ENCODE measurements at places on chromosomes 3 and 15.

GRCh38 chr3:190746531-190746930 lies 116.0 kb downstream of the GMNC start:
- no peak for DNase-seq

DNA sequence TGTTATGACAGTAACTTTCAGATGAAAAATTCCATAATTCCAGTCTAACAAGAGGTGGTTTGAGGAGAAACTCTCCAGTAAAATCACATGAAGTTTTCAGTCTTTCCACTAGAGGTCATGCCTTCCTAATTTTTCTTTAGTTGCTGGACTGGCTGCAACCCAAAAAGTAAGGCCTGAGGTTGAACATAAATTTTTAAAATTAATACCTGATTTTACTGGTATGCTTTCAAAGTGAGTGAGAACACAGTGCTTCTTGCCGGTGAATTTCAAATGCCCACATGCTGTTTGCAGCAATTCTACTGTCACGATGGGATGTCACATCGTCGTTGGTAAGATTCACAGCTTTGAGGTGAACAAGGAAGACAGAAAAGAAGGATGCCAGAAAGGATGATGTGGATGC lies 89.0 kb upstream of the FGF12 start:
- no peak for DNase-seq

DNA sequence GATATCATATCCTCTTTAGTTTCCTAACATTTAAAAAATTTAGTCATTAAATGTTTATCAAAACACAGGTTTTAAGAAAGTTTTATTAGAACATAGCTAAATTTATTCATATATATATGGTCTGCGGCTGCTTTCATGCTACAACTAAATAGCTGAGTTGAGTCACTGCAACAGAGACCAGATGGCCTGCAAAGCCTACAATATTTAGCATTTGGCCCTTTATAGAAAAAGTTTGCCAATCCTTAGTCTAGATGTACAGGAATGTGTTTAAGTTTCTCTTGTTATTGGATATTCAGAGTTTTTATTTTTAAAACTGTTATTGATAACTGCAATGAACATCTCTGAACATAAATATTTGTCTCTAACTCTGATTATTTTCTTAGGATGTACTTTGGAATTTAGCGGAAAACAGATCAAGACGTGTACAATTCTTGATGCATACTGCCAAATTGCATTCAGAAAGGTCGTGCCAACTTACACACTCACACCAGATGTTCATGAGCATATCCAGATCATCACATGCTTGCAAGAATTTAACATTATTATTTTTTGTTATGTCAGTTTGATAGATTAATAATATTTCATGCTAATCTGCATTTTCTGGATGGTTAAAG lies 157.9 kb downstream of the STAC start:
- DNase-seq: no peak

- DNase-seq: no peak
These were observed 64.8 kb upstream of the HEG1 start for GRCh38 chr3:125120379-125121122.

DNA sequence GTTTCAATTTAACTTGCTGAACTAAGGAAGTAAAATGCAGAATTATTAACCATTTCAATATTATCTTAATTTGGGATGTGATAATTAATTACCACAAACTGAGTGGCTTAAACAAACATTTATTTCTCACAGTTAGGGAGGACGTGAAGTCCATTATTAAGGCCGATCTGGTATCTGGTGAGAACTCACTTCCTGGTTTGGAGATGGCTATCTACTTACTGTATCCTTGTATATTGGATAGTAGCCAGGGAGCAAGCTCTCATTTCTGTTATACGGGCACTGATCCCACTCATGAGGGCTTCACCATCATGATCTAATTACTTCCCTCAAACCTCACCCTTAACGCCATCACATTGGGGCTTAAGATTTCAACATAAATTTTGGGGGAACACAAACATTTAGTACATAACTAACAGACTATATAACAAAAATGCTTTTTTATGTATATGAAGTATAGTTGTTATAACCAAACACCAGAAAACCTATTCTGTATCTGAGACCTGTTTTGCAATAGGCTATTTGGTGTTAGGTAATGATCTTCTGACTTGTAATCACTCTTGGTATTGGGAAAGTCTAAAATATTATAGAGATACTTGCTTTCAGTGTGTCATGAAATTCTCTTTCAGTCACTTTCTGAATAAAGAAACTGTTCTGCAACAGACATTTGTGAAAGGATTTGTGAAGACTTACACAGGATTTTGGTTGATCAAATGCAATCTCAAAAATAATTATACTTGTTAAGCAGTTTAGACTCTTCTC lies 4.7 kb upstream of the KPNA4 start:
- no peak for DNase-seq

DNA sequence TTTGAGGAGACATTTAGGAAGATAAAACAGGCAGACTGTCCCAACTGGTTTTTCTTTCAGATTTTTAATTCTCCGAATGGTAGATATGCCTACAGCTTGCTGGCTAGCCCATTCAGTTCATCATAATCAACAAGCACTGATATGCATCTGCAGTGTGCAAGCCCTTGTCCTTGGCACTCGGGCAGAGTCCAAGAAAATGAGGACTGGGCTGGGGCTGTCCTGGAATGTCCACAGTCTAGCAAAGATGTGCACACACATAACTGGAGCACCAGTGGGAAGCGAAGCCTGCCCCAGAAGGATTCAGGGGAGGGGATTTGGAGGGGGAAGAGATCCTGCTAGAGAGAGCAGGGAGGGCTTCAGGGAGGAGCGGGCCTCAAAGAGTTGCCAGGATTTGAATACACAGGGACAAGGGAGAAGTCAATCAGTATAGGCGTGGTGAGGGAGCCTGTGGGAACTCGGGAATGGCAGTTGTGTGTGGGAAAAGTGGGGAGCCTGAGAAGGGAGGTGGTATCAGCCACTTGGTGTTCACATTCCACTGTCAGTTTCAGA lies 8.7 kb downstream of the FAH start:
- DNase-seq: no peak

DNA sequence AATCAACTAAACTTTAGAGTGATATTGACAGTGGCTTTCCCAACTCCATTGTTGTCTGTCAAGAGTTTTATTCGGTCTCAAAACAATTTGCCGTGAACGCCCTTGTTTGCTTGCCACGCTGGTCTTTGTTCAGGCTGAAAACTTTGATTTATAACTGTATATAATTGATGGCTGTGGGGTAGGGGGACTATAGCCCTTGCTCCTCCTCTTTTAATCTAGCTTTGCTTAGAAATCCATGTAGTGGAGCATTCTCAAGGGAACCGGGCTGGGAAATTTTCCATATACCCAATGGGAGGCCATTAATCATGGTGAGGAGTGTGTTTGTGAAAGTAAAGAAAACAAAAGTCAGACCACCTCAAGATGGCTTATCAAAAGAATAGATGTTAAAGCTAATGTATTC lies 339.8 kb upstream of the RARB start:
- DNase-seq: no peak

DNA sequence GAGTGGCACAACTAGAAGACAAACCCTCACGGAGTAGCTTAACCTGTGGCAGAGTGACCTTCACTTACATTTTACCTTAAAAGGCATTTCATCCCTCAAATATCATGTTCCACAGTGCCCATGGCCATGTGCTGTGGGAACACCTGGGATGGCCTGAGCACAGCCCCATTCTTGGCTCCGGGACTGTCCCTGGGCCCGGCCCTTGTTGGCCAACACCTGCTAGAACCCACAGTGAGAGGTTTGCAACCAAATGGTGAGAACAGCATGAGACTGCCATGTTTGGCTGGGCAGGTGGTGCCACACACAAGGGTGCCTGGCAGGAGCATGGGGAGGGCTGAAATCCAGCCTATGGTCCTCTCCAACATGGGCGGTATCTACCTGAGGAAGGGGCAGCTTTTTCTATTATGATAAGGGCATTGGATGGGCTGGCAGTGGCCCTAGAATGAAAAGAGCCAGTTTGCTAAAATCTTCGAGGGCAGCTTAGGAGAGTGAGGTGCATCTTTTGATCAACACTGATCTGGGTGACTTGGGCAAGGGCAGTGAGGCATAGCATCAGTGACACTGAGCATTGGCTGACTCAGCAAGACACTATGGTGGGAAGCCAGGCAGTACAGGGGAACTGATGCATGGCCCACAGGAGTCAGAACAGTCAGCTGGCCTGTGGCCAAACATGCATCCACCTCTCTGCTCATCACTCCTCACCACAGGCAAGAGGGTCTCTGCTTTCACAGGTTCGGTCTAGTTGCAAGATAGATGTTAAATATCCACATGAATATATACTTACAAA lies 53.9 kb downstream of the SYNM start:
- no peak for DNase-seq

GRCh38 chr3:133296981-133297380 lies 102.9 kb upstream of the BFSP2 start:
- DNase-seq: no peak

GRCh38 chr3:39961230-39961629 lies 151.8 kb downstream of the MYRIP start:
- DNase-seq: no peak

DNA sequence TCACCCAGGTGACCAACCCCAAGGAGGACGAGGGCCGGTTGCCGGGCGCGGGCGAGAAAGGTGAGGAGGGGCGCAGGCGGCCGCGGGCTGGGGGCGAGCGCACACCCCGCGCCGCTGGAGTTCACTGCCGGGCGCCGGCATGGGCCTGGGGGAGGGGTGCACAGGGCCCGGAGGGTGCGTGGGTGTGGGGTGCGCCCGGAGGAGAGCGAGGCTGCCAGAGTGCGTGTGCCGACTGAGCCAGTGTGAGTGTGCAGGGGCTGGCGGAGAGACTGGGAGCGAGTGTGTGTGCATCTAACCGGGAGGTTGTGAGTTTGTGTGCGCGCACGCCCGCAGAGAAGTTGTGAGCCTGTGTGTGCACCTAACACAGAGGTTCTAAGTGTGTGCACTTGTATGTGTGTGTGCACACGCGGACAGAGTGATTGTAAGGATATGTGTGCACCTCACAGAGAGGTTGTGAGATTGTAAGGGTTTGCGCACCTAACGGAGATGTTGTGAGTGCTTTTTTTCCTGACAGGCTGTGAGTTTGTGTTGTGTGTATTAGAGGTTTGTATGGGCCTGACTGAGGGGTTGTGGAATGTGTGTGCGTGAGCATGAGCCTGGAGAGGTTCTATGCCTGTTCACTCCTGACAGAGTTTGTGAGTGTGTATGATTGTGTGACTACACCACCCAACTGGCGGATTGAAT lies 681 bp downstream of the CTDSPL start:
- DNase-seq: no peak

DNA sequence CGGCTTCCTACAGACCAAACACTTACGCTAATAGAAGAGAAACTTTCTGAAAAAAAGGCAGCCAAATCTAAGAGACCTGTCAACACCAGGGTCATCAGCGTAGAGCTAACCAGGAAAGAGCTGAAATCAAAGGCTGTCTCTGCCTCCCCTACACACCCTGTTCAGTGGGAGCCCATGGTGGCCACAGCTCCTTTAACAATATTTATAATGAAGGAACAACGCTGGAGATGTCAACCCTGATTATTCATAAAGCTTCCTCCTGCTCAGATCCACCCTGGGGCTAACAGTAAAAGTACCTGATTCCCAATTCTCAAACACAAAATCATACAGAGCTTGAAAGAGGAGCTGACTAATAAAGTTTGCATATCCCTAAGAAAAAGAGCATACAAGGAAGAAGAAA lies 133.7 kb downstream of the ANXA2 start:
- no peak for DNase-seq

DNA sequence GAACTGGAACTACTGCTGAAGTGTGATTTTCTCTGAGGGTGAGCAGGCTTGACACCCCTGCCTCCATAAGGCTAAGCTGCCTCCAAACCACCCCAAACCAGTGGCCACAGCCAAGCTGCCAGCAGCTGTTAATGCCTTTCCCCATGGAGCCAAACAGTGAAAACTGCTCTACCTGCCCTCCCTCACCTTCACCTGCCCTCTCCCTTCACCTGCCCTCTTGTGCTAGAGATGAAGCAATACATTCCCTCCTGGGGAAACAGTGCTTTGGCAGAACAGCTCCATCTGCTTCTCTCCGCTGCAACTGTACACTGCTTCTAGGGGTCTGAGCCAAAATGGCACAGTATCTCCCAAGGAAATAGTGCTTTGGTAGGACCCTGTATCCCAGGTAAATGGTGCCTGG lies 374.1 kb downstream of the FHIT start:
- no peak for DNase-seq

GRCh38 chr15:55627730-55628368 lies 39.7 kb upstream of the PYGO1 start:
- no peak for DNase-seq

DNA sequence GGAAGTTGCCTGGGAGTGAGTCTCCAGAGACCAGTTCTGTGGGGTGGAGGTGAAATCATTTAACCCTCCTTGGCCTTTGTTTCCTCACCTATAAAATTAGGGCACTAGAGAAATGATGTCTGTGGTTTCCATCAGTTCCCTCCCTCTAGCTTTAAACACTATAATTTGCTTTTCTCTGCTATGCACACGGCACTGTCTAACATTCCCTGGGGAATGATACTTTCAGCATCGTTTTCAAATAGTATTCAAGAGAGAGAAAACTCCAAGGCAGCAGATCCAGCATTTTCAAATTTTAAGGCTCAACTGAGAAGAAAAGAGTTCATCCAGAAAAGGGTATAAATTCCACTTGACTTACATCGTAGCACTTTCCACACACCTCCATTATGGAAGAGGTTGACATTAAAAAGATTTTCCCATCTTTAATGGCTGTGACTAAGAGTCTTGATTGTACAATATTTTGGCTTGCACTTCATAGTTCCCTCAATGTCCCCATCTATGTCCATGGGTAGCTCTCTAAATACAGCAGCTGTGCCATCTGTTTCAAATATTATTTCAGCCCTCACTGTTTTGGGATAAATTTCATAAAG lies 137.7 kb upstream of the ZPLD1 start:
- no peak for DNase-seq

DNA sequence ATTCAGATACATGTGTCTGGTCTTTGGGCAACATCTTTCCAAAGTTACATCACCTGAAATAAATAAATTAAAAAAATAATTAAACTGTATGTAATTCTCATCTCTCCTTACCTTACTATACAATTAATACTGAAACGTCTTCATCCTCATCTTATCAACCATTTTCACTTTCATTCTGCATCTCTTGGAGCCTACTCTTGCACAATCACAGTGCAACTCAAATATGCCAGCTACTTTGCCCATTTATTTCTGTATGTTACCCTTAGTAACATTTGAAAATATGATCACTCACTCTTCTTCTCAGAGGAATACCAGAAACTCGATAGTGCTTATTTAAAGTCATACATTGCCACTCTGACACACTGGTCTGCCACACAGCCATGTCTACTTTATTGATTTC lies 1357.1 kb upstream of the CADM2 start:
- no peak for DNase-seq

GRCh38 chr3:66817951-66818557 lies 180.1 kb upstream of the KBTBD8 start:
- DNase-seq: no peak

DNA sequence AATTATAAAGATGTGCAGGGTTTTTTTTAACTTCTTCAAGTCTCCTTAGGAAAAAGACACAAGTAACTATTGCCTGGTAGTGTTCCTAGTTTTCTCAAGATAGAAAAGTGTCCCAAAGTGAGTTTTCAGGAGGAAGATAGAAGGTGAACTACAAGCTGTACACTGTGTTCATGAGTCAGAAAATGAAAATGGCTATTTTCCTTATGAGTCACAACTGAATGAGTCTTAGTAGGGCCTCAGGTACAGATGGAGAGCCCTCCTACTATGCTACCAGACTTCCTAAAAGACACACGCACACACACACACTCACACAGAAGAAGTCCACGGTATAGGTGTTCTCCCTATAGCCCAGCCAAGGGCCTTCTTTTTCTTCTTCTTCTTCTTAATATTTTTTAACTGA lies 3.1 kb downstream of the MYO1E start:
- no peak for DNase-seq

Measured in activated gamma-delta T cell treated with anti-CD3 and anti-CD28 coated beads, Interleukin-2, amount 50 U/mL, for 16 hours (primary cell).